ENCODE measurements at places on chromosomes 4 and X. TPM values are rescaled to one million over a fixed set of nuclear protein-coding genes. Genes with fewer than 3 reads are reported as not detected.

The TBC1D19 gene
- 9.5 TPM for total RNA-seq

GRCh38 chr4:171221181-171221580 lies 592.0 kb upstream of the GALNTL6 start:
- DNase-seq: no peak

The POU4F2 gene
- total RNA-seq: not detected

The CHRDL1 gene
- total RNA-seq: 0.66 TPM

The FHL1 gene
- total RNA-seq: 808 TPM

DNA sequence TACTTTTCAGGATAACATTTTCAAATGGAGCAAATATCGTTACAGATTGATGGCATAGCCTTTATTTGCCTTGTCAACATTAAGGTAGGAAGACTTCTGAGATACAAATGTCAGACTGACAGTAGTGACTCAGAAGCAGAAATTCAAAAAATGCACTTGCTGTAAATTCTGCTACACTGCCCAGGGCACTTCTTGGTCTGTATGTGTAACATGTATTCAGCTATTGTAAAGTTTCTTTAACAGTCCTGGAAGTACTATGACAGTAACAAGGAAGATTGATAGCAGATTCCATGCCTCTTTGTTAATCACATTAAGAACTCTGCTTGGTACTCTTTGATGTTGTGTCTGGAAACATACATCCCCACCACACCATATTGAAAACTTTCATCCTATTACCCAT lies 69.6 kb upstream of the PCDH18 start:
- DNase-seq: peak; percentile 26

The RHOXF1 gene
- not detected for total RNA-seq

The PRRG1 gene
- total RNA-seq: 12.1 TPM

DNA sequence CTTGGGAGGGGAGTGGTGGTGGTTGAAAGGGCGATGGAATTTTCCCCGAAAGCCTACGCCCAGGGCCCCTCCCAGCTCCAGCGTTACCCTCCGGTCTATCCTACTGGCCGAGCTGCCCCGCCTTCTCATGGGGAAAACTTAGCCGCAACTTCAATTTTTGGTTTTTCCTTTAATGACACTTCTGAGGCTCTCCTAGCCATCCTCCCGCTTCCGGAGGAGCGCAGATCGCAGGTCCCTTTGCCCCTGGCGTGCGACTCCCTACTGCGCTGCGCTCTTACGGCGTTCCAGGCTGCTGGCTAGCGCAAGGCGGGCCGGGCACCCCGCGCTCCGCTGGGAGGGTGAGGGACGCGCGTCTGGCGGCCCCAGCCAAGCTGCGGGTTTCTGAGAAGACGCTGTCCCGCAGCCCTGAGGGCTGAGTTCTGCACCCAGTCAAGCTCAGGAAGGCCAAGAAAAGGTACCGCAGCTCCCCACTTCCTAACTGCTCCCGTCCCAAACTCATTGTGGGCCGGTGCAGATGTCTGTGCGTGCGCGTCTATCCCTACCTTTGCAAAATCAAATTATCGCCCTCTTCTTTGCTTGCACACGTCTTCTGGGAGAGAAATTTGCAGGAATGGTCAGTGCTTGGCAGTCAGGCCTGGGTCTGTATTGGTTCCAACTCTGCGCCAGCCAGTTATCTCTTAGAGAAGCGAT lies 533 bp downstream of the IL15 start:
- DNase-seq: peak; percentile 47

DNA sequence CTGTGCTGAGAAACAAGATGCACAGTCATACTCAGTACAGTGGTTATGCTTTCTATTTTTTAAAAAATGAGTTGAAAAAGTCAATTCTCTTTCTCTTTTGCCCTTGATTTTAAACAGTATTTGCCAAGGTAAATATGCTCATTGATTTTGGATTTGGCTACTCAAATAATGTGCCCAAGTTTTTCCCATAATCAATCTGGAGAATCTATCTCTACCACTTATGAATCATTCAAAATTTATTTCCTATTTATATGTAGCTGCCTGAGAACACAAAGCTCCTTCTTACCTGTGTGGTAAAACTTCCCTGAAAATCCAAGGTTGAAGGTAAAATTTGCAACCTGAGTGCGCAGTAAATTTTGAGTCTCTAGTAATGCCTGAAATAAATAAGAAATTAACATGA lies 136.5 kb downstream of the NDST4 start:
- no peak for DNase-seq

The MAMLD1 gene
- total RNA-seq: 5.5 TPM

GRCh38 chr4:57110640-57111511 lies 691 bp upstream of the IGFBP7 start:
- peak; percentile 55 for DNase-seq

GRCh38 chrX:155841232-155841631 lies 39.9 kb upstream of the VAMP7 start:
- no peak for DNase-seq

The RWDD4 gene
- total RNA-seq: 30.6 TPM

GRCh38 chr4:76570141-76570973 lies 135.3 kb downstream of the SHROOM3 start:
- peak; percentile 72 for DNase-seq

DNA sequence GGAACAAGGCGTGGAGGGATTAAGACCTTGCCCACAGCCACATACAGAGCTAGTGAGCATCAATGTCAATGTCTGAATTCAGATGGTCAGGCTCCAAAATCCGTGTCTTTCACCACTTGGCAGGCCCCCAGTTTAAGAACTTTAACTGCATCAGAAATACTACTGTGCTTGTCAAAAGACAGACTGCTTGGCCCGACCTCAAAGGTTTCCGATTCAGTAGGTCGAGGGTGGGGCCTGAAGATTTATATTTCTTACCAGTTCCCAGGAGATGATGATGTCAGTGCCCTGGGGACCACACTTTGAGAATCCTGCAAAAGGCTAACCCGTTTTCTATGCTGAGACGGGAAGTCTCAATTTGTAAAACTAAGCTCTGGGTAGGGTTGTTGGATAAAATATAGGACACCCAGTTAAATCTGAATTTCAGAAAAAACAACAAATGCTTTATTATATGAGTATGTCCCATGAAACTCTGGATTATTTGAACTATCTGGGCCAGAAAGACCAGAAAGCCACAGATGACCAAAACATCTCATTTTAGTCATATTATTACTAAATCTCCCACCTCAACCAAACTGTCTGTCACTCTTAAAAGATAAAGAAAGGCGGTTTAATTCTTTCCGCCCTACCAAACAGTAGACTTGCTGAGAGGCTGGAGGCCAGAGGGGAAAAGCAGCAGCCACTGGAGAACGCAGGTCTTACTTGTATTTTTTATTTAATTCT lies 42.7 kb downstream of the GATB start:
- DNase-seq: no peak

GRCh38 chr4:174357321-174357720 lies 73.6 kb downstream of the CEP44 start:
- no peak for DNase-seq

DNA sequence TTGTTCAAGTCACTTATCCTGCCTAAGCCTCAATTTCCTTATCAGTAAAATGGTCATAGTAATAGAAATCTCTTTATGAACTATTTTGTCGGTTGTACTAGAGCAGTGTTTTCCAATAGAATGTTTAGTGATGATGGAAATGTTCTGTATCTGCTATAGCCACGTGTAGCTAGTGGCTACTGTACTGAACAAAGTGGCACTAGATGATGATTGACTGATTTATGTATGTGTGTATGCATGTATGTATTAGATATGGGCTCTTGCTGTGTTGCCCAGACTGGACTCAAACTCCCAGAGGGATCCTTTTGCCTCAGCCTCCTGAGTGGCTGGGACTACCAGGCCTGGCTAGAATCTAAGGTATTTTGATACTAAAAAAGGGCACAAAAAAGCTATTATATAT lies 24.7 kb upstream of the SLC9B1 start:
- DNase-seq: no peak

DNA sequence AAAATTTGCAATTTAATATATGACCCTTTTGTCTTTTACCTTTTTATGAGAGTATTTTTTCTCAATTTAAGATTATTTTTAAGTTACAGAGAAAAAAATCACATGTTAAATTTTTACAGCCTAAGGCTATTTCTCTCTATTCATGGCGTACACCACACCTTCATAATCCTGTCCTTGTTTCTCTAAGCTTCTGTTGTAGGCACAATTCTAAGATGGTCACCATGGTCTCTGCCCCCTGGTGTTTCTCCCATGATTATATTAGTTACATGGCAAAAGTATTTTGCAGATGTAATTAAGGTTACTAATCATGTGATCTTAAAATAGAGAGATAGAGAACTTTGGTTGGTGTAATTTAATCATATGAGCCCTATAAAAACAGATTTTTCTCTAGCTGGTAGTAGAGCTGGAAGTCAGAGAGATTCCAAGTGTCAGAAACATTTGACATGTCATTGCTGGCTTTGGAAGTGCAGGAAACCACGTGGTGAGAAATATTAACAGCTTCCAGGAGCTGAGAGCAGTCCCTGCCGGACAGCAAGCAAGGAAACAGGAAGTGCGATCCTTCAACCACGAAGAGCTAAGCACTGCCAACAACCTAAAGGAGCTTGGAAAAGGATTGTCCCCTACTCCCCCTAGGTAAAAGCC lies 89.8 kb downstream of the EIF4E start:
- DNase-seq: no peak

DNA sequence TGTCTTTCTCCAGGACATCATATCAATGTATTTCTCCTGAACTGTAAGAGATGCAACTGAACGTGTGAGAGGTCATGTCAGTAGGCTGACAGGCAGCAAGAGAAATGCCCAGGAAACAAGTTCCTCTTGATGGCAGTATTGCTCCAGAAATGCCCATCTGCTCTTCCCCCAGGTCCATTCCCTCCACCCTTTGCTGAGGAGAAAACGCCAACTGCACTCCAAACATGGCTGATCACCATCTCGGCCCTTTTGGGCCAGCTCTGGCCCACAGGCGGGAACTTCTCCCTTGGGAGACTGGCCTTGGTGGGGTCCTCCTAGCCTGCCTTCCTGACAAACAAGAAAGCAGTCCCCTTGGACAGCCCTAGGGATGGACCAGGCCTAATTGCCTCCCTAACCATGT lies 276.5 kb upstream of the AGTR2 start:
- DNase-seq: no peak

The KLB gene
- total RNA-seq: not detected

- DNase-seq: no peak
These were observed 59.5 kb downstream of the PGRMC2 start for GRCh38 chr4:128227991-128228571.

- no peak for DNase-seq
These were observed 604.8 kb upstream of the TECRL start for GRCh38 chr4:65014078-65014477.

GRCh38 chrX:32532262-32532661 lies 679.1 kb downstream of the DMD start:
- no peak for DNase-seq

The F8 gene
- total RNA-seq: 1.4 TPM

The USP17L19 gene
- not detected for total RNA-seq

DNA sequence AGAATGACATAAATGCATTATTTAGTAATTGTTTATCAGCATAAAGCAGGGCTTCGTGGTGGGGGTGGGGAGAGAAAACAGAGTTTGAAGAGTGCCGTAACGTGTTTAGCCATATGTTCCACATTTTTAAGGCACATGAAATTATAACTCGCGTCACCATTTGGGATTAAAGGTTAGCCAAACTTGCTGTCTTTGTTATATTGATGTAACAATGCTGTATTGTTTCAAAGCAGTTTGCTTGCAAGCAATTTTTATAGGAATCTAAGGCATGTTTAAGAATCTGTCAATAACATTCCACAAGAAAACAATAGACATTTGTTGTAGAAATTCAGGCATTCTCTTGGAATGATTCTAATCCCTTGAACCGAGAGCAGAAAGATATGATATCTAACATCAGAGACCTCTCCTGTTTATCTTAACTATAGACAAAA lies 78.3 kb downstream of the CLDN22 start:
- DNase-seq: no peak

DNA sequence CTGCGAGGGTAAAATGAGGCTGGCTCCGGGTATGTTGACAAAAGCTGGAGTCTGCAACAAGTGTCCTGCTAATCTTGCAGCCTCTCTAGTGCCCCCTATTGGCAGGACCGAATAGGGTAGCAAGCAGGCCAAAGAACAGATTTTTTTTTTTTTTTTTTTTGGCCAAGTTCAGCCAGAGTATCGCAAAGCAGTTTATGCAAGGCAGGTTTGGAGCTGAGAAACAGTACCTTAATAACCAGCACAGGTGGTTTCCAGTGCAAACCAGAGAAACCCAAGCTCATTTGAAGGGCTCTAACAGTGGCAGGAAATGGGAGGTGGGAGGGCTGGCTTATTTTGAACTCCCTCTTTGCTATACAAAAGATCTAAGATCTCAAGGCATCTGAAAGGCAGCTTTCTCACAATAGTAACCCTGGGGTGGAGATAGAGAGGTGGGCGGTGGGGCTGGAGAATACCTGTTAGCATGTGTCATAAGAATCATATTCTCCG lies 38.2 kb upstream of the OCIAD2 start:
- no peak for DNase-seq

- DNase-seq: peak; percentile 37
These were observed 227.7 kb downstream of the BCOR start for GRCh38 chrX:39869846-39870601.

The GYG2 gene
- 0.54 TPM for total RNA-seq

DNA sequence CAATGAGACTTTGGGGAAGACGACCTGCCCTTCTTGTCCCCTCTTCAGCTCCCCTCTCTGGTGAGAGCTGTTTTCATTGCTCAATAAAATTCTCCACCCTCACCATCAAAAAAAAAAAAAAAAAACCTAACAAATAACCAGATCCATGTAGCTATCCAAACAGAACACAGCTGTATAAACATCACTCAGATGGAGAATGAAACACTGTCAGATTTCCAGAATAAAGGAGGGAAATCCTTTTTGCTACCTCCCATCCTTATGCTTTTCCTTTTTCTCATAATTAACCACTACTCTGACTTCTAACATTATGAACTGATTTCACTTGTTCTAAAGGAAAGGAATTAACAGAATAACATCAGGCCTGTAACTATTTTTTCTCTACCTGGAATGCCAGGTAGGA lies 155.6 kb downstream of the PPP4R3C start:
- no peak for DNase-seq

GRCh38 chr4:16843831-16844508 lies 54.5 kb downstream of the LDB2 start:
- peak; percentile 62 for DNase-seq

The SAGE1 gene
- not detected for total RNA-seq

The OPRPN gene
- total RNA-seq: not detected

The UGT2B10 gene
- not detected for total RNA-seq

The MAGEB3 gene
- not detected for total RNA-seq

DNA sequence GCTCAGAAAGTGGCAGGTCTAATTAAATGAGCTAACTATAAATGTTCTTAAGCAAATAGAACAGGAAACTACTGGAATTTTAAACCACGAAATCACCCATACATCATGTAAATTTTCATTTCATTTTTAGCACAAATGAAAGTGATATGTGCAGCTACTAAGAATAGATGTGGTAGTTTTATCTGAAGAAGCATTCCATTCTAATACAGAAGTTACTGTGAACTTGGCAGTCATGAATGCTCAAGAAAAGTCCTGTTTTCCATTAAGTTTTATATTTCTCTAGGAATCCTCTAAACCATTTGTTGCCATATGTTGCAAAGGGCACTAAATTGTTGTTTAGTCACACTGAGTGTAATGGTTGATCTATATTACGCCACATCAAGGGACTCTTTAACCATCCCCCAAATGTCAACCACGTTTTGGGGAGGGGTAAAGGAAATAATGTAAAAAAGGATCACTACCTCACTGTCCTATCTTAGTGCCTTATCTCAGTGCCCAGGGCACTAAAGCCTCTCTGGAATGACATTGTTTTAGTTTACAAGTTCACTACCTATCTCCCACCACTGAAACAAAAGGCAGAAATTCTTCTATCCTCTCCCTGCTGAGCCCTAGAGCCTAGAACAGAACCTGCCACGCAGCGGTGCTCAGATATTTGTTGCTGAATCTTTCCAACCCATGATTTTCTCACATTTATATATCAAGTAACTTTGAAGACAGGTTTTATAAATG lies 118.0 kb downstream of the SHISA3 start:
- no peak for DNase-seq

Measured in HFFc6 (cell line).